ENCODE measurements at places on chromosomes 4 and X. TPM values are rescaled to one million over a fixed set of nuclear protein-coding genes. Genes with fewer than 3 reads are reported as not detected.

GRCh38 chr4:140679576-140679975 is 76.6 kb downstream of the TBC1D9 start:
- DNase-seq = no peak

The MAGEA4 gene
- total RNA-seq = not detected

DNA sequence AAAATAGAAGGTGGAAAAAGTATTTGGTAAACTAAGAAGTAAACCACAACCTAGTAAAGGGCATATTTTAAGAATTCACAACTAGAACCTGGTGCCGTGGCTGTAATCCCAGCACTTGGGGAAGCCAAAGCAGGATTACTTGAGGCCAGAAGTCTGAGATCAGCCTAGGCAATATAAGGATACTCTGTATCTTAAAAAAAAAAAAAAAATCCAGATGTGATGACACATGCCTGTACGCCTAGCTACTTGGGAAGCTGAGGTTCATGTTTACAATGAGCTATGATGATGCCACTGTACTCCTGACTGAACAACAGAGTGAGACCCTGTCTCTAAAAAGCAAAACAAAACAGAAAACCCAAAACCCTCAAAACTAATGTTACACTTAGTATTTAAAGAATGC is 294.9 kb upstream of the ZCCHC13 start:
- DNase-seq = no peak

DNA sequence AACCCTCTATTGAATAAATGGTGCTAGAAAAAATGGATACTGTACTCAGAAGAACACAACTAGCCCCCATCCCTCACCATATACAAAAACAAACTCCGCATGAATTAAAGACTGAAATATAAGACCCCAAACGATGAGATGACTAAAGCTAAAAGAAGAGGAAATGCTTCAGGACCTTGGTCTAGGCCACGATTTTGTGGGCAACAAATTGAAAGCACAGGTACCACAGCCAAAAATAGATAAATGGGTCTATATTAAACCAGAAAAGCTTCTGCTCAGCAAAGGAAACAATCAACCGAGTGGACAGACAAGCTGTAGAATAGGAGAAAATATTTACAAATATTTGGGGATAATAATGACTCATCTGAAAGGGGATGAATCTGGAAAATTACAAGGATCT is 86.4 kb upstream of the DHRSX start:
- DNase-seq = no peak

GRCh38 chrX:96407072-96407471 is 277.6 kb upstream of the DIAPH2 start:
- DNase-seq = peak; percentile 48

- DNase-seq = no peak
Measured at GRCh38 chr4:140529434-140529833, 5.5 kb downstream of the ELMOD2 start.

Measured in left colon (tissue), 2 donors.